ENCODE measurements at places on chromosomes 2 and 18.

DNA sequence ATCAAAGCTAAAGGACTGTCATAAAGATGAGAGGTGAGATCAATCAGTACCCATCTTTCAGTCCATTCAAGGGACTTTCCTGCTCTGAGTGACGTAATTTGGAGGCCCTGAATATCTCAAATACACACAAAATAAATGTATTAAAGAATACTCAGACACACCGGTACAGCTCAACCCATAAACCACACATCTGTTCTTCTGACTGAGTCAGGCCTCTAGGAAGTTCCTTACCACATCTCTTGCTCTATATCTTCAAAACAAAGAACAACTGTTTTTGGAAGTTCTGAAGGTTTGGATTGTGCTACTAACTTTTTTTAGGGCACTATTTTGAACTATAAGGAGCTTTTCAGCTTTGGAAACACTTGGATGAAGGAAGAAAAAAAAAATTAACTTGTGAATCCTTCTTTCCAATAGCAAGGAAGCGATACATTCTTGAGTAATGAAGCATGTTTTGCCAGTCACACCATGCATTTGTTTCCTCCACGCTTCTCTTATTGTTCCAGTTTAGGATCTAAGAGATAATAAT, 866.5 kb upstream of the VRK2 start:
- no peak for DNase-seq

DNA sequence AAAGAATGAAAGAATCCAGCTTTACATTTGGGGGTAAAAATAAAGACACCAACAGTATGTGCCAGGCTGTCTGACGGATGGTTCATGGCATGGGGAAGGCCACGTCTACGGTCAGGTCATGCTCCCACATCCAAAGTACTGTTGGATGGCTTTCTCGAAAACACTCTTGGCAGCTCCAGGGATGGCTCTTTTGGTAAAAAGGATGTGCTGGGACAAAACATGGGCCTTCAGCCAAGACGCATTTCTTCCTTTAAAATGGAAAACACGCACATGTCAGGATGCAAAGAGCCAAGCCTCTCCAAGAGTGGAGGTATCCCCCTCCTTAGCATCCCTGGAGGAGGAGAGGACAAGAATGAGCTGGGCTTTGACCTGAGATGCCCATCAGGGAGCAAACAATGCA, 376.5 kb upstream of the KLHL29 start:
- no peak for DNase-seq

DNA sequence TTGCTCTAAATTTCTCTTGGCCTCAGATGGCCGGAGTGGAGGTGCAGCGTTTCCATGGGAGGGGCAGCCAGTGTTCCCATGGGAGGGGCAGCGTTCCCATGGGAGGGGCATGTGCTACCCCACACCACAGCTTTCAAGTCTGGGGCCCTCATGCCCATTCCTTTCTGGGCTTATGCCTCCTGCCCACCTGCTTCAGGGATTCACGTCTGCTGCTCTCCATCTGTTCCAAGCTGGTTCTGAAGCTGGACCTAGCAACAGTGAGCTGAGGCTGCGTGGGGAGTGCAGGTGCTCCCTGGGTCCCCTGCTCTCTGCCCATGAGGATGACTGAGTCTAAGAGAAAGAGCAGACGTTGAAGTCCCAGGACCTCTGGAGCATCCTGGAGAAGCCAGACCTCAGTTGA, 243.1 kb upstream of the PXDN start:
- no peak for DNase-seq

- DNase-seq, result no peak
These were observed 7.7 kb upstream of the MARCHF4 start for GRCh38 chr2:216379977-216380376.

DNA sequence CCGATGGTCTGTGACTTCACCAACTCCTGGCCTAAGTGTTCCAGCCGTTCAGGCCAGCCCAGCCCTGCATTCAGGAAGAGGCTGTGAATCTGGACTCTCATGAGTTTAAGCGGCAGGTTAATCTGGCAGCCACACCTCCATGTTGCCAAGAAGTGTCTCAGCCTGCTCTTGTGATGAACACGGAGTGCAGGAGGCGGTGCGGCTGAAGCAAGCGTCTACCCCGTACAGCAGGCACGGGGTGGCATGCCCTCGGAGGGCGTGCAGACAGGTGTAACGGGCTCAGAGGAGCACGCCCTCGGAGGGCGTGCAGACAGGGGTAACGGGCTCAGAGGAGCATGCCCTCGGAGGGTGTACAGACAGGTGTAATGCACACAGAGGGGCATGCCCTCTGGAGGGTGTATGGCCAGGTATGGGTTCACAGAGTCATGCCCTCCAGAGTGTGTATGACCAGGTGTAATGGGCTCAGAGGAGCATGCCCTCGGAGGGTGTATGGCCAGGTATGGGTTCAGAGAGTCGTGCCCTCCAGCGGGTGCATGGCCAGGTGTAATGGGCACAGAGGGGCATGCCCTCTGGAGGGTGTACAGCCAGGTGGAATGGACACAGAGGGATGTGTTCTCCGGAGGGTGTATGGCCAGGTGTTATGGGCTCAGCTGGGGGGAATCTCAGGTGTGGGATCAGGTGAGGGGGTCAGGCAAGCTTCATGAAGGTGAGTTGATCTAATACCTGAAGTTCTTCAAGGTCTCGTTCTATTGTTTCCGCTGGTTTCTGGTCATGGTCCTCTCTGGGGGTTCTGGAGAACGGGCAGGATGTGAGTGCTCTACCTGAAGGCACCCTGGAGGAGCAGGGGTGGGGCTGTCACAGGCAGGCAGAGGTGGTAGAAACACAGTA, 22.6 kb downstream of the CROCC2 start:
- DNase-seq, result no peak

GRCh38 chr2:56271275-56271674, 87.5 kb downstream of the CCDC85A start:
- no peak for DNase-seq

- DNase-seq, result no peak
These were observed 16.6 kb upstream of the HK2 start for GRCh38 chr2:74817304-74817675.

- no peak for DNase-seq
These were observed 940.3 kb upstream of the CRIM1 start for GRCh38 chr2:35415282-35415681.

- DNase-seq, result no peak
These were observed 42.4 kb downstream of the PSMG2 start for GRCh38 chr18:12745095-12745795.

GRCh38 chr2:111161971-111162370, 41.3 kb downstream of the BCL2L11 start:
- DNase-seq, result no peak

DNA sequence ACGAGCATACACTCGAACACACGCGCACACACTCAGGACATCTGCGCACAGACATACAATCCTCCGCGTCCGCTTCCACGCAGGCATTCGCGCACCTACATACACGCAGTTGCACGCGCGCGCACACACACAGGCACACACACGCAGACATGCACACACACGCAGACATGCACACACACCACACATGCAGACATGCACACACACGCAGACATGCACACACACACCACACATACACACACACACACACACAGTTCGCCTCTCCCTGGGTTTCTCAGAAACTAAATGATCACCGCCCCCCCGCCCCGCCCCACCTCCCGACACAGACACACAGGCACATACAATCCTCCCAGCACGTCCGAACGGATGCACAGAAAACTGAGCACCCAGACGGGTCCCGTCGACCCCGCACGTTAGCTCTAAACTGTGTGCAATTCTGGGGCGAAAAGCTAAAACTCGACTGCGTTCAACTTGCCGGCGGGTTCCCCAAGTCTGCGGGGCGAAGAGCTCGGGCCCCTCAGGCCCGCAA, 1.0 kb downstream of the EPHA4 start:
- DNase-seq, result peak; percentile 18

GRCh38 chr2:57920342-57920939, 126.2 kb upstream of the VRK2 start:
- DNase-seq, result no peak

GRCh38 chr2:236093134-236093533, 75.1 kb downstream of the GBX2 start:
- DNase-seq, result no peak

- no peak for DNase-seq
These were observed 52.9 kb downstream of the ADI1 start for GRCh38 chr2:3466482-3466863.

GRCh38 chr18:45654677-45655076, 39.4 kb downstream of the SLC14A2 start:
- no peak for DNase-seq

DNA sequence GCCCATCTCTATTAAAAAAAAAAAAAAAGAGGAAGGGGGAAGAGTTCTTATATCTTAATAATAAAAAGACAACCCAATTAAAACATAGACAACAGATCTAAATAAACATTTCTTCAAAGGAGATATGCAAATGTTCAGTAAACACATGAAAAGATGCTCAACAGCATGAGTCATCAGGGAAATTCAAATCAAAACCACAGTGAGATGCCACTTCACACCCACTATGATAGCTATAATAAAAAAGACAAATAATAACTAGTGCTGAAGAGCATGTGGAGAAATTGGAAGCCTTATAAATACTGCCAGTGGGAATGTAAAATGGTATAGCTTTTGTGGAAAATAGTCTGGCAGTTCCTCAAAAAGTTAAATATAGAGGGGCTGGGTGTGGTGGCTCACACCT, 61.5 kb upstream of the CYP20A1 start:
- no peak for DNase-seq

DNA sequence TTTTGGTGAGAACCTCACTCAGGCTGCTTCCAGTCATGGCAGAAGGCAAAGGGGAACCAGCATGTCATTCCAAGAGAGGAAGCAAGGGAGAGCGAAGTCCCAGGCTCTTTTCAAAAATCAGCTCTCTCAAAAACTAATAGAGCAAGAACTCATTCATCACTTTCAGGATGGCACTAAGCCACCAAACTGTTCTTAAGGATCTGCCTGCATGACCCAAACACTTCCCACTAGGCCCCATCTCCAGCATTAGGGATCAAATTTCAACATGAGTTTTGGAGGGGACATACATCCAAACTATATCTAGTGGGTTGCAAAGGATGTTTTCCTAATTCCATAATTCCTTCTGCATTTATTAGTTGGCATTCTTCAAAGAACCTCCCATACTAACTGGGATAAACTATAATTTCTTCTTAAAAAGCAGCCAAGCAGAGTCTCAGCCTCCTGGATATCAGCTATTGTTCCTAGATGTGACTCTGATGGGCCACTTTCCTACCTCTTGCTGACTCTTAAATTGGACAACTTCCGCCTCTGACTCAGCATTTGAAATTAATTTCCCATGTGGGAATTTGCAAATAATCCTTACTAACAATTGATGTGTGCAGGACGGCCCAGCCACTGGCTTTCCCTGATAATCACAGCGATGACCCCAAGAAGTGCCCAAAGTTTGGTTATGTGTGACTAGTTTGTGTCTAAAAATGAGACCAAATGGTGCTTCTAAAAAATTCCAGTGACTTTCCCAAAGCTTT, 5.5 kb upstream of the REV1 start:
- DNase-seq, result no peak

- DNase-seq, result peak; percentile 22
These were observed 171.6 kb upstream of the PIEZO2 start for GRCh38 chr18:11320986-11321385.

GRCh38 chr18:30358555-30358954, 684.0 kb downstream of the DSC3 start:
- DNase-seq, result no peak

DNA sequence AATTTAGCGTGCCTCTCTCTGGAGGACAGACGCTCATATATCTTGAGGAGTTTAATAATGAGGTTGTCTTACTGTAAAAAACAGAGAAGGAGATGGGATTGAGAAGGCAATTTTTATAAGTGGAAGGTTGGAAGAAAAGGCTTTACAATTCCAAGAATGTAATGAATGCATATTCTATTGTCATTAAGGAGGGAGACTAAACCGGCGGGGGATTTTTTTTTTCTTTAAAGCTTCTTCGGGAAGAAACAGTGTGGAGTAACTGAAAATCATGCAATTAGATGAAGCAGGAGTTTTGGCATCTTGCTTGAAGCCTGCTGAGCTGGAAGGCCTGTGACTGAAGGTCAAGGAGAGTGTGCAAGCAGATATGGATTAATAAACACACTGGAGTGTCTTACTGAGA, 124.4 kb downstream of the HRH4 start:
- no peak for DNase-seq

GRCh38 chr2:159272156-159272555, 14.3 kb downstream of the WDSUB1 start:
- DNase-seq, result no peak

GRCh38 chr2:54310311-54310710, 54.3 kb upstream of the TSPYL6 start:
- DNase-seq, result no peak

- DNase-seq, result peak; percentile 82
These were observed 3.1 kb upstream of the TMEM150A start for GRCh38 chr2:85605406-85606115.

- no peak for DNase-seq
These were observed 69.8 kb downstream of the TSN start for GRCh38 chr2:121825003-121825950.

DNA sequence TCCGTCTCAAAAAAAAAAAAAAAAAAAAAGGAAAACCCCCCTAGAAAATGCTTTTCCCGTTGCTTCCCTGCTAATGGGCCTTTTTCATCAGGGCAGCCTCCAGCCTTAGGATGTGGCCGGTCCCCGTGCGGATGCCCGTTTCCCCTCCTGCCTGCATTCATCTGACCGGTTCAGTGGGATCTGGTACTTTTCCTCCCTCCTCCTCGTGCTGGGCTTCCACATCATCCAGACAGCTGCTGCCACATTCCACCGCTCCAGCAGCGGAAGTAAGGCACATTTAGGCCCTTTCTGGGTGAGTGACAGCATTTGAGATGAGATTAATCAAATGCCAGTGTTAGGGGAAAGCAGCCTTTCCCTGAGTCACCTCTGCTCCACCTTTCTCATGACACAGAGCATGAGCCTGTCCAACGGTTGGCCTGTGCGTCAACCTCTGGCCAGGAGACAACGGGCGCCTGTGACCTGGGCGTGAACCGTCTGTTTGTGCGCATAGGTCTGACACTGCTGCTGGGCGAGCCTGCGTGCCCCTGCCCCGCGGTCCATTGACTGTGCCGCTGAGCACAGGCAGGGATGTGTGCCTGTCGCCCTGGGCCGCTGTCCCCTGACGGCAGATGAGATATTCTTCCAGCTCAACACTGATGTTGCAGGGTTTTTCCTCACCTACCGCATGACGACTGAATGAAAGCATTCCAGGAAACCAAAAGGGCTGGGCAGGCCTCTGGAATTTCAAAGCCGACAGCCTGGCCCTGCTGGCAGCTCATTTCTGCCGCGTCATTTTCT, 174.0 kb downstream of the TGIF1 start:
- DNase-seq, result peak; percentile 78

- DNase-seq, result no peak
These were observed 132.0 kb downstream of the SNTG2 start for GRCh38 chr2:1082456-1083205.

GRCh38 chr18:6004119-6004518, 108.8 kb upstream of the TMEM200C start:
- DNase-seq, result no peak
